ENCODE measurements at places on chromosomes 4 and X.
A peak's percentile ranks its signal among the peaks of the same experiment; 100 is the strongest.

- peak; percentile 24 for DNase-seq
These were observed 85.5 kb upstream of the ATOH1 start for GRCh38 chr4:93743022-93743421.

DNA sequence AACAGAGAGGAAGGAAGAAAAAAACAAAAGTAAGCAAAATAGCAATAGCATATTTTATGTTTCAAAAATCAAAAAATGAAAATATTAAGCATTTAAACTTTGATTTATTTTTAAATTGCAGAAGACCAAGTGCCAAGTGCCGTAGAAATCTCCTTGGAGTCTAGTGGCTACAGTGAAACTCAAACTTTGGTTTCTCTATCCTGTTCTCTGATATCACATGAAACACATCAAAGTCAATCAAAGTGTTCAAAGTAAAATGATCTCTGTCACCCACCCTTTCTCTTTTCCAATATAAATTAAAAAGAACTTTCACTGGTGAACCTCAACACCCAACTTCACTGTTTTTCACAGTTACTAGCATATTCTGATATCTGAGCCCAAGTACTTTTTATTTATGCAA is 81.1 kb downstream of the HADH start:
- DNase-seq: no peak

DNA sequence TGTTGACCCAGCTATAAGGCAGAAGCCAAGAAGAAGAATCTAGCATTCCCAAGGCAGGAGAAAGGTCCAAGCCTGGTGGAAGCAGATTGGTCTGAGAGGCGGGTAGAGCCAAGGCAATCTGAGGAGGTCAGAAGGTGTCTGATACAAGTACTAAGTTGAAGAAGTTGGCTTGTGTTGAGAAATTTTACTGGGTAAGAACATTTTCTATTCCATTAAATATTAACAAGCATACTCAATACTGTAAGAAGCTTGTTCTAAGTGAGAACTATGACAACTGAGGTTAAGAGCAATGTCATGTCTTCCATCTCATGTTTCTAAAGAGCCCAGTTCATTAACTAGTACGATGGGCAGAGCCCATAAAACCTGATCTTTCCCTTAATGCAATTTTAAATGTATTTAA is 75.0 kb downstream of the FAM13A start:
- no peak for DNase-seq

DNA sequence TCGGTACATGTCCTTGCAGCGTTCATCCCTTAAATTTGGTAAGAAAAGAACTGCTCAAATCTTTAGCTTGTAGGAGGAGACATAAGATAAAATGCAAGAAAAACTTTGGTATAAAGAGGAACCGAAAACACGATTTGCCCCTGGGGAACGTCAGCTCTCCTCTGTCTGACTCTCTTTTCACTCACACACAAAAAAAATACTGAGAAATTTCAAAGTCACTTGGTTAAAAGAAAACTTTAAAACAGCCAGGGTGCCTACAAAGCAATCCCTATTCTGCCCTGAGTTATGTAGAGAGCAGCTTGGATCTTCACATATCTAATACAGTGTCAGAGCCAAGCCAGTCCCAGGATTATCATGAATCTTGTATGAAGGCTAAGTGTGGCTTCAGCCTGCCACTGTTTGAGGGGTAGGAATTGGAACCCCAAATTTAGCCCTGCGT is 248.5 kb upstream of the CXXC4 start:
- no peak for DNase-seq

DNA sequence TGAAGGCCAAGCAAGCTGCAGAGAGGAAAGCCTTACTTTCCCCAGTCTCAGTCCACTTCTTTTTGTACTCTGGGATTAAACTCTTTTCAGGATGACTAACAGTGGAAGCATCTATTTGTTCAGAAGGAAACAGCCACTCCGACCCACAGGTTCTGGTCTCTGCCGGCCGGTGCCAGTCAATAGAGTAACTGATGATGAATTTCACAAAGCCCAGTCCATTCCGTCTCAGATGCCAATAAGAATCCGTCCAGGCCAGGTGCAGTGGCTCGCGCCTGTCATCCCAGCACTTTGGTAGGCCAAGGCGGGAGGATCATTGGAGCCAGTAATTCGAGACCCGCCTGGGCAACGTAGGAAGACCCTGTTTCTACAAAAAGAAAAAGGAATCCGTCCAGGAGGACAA is 58.5 kb upstream of the HELT start:
- DNase-seq: no peak

- no peak for DNase-seq
These were observed 34.0 kb upstream of the ENPP6 start for GRCh38 chr4:184251670-184251980.

- peak; percentile 73 for DNase-seq
These were observed 2.9 kb upstream of the MND1 start for GRCh38 chr4:153341575-153342090.

DNA sequence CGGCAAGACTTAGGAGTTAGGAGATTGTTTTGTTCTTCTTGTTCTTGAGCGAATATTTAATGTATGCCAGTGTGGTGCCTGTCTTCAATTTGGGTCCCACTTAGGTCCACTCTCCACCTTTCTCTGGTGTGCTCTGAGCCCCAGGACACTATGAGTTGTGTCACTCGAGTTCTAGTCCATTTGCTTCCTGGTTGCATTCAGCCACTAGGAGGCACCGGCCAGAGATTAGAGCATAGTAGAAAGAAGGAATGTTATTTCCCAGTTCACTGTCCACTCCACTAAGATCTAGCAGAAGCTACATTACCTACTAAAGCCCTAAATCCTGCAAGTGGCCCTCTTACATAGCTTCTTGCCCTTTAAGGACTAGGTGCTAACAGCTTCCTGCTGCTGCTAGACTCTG is 326.9 kb downstream of the NAF1 start:
- no peak for DNase-seq

GRCh38 chr4:140893939-140894338 is 137.8 kb upstream of the TBC1D9 start:
- no peak for DNase-seq

DNA sequence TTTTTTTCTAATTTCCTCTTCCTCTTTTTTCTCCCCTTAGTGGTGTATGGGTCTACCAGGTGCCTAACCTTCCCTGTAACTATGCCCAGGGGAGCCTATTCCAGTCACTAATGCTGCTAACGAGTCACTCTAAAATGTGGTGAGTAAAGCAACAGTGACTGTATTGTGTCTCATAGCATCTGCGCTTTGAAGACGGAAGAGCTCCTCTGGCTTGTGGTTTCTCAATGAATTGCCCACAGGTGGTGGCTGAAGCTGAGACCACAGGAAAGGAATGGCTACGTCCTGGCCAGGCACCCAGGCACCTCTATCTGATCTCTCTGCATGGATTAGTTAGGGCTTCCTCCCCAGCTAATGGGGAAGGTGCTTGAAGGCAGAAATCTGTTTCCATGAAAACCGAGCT is 763.5 kb upstream of the FRG1 start:
- DNase-seq: no peak

Data from hematopoietic multipotent progenitor cell treated with erythropoietin and hydrocortisone succinate and interleukin-3 and kit ligand, for 4 days (in vitro differentiated cells).